ENCODE measurements at places on chromosomes 7 and 10.

- no peak for DNase-seq
Measured at GRCh38 chr10:118544401-118544948, 51.0 kb downstream of the PRLHR start.

GRCh38 chr10:74022926-74023629 is 25.2 kb downstream of the VCL start:
- DNase-seq, result no peak

GRCh38 chr10:100114976-100115770 is 33.5 kb upstream of the CPN1 start:
- no peak for DNase-seq

DNA sequence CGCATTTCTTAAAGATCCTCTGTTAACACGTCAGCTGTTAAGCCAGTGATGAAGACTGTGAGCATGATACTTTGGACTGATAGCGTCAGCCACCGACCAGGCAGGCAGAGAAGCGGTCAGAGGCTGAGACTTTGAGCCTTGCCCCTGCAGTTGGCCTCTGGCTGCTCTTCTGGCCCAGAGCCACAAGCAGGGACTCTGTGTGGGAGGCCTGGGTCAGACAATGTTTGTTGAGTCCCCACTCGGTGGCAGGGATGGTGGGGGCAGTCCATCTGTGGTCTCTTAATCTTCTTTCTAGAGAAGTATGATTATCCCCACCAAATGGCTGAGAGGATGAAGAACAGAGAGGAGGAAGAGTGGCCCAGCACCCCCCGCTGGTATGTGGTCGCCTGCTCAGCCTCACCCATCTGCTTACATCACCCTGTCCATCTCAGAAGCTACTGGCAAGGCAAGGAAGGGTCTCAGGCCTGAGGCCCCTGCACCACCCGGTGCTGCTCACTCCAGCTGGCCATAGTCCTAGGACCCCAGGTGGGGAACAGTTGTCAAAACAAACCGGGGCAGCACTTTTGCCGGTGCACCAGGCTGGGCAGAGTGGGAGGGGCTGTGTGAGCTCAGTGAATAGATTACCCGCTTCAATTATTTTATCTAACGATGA is 202.9 kb downstream of the GRID1 start:
- no peak for DNase-seq

- no peak for DNase-seq
Measured at GRCh38 chr10:130363899-130364445, 227.8 kb downstream of the GLRX3 start.

DNA sequence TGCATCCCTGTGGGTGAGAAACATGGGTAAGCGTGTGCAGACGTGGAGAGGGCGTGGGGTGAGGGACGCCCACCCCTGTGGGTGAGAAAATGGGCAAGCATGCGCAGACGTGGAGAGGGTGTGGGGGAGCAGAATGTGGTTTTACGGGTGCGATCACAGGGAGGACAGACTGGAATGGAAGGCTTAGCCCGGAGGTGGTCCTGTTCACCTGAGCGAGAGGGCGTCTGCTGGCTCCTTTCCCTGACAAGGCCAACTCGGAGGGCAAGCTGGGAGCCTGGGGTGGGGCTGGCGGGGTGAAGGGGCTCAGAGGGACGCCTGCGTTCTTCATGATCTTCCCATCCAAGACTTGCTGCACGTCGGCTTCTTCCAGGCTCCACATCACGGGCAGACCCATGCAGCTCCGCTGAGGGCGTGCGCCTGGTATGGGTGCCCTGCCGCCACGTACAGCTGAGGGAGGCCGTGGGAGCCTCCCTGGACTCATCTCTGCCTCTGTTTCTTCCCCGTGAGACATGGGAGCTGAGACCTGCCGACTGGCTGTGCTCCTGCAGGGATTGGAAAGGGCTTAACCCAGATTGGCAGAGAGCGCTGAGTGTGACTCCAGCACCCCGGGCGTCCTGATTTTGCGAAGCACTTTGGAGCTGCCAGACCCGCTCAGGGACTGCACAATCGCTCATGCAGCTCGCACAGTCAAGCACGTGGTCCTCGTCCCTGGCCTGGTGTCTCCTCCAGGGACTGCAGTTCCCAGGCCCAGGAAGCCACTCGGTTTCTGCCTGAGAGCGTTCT is 74.3 kb upstream of the SHH start:
- DNase-seq, result no peak

DNA sequence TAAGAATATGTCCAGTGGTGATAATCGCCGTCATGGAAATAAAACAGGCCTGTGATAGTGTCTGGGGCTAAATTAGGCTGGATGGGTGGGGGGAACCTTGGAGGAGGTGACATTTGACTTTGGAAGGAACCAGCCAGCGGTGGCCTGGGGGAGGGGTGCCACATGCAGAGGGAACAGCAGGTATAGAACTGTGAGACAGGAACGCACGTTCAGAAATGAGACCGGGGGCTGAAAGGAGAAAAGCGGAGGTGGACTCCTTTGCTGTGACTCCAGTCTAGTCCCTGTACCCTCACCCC is 2.6 kb upstream of the CYP26A1 start:
- no peak for DNase-seq

- no peak for DNase-seq
Measured at GRCh38 chr7:85239109-85239508, 52.3 kb upstream of the SEMA3D start.

DNA sequence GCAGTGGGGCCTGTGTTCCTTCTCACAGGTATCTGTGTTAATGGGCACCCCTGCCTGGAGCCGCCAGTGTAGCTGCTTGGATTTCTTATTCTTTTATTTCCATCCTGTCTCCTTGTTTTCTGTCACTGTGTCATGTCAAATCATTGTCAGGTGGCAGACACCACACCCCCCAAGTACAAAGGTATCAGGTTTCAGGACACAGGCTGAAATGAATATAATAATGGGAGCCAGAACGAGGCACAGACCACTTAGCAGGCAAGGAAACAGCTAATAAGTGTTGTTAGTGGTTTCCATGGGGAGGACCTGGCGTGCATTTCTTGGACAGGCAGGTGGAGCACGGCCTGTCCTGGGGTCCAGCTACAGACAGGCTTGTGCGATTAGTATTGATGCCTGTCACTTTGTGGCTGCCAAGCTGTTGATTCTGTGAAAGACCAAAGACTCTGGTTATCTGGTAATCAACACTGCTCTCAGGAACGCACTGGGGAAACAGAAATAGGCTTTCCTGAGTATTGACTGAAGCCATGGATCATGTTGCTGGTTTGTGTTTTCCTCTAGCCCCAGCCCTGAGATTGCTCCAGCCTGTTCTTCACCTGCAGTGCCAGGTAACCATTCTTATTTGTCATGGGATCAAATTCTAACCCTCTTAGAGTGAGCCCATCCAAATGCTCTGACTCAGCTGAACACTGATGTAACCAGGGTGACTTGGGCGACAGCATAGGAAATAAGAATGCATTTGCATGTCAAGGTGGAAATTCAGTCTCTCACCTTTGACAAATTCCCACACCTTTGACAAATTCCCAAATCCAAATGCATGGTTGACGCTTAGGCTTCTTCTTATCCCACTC is 1002.0 kb downstream of the LRMDA start:
- no peak for DNase-seq

DNA sequence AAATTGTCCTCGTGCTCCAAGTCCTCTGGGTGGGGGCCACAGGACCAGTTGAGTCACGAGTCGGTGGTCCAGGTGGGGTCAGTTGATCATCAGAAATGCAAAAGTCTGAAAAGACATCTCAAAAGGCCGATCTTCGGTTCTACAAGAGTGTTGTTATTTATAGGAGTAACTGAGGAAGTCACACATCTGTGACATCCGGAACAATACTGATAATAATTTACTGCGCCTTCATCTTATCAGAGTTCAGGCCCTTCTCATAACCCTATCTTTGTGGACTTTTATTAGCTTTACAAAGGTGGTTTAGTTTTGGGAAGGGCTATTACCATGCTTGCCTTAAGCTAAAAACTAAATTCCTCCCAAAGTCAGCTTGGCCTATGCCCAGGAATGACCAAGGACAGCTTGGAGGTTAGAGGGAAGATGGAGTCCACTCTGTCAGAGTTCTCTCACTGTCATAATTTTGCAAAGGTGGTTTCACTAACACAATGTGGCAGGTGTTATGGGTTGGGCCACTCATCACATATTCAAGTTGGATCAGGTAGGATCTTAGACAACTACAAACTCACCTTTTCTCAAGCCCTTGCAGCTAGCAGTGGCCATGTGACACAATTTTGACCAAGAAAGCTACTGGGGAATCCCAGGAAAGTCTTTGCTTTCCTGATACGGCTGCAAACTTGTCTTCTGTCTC is 54.7 kb upstream of the CHST3 start:
- DNase-seq, result no peak

DNA sequence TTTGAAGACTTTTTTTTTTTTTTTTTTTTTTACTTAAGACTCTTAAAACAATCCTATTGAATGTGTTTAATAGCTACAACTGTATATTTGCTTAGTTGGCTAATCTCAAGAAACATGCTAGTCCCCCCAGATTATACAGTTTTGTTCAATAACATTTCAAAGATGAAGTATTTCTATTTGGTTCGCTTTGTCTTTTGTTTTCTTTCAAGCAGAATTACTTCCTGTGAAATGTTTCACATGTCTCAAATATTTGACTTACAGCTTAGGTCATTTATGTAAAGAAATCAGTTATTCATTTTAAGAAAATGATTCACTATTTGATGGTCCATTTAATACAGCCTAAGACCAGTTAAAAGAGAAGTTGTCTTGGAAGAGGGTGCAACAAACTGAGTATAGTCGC is 12.8 kb upstream of the LAMB1 start:
- DNase-seq, result no peak

- no peak for DNase-seq
Measured at GRCh38 chr7:44757311-44757710, 8.7 kb downstream of the ZMIZ2 start.

- peak; percentile 22 for DNase-seq
Measured at GRCh38 chr7:75842836-75843446, 29.3 kb upstream of the CCL24 start.

DNA sequence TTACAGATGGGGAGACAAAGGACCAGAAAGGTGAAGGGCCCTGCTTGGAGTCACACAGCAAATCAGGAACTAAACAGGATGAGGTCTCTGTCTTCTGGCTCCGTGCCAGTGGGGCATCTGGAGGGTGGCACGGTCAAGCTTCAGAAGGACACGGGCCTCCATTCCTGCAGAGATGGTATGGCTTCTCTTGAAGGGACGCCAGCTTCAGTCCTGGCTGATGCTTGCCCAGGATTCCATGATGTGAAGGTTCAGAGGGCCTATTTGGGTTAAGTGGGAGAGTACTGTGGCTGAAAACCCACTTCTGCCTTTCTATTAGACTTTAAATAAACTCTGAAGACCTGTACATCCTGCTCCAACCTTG is 6.1 kb downstream of the RAMP3 start:
- DNase-seq, result no peak

DNA sequence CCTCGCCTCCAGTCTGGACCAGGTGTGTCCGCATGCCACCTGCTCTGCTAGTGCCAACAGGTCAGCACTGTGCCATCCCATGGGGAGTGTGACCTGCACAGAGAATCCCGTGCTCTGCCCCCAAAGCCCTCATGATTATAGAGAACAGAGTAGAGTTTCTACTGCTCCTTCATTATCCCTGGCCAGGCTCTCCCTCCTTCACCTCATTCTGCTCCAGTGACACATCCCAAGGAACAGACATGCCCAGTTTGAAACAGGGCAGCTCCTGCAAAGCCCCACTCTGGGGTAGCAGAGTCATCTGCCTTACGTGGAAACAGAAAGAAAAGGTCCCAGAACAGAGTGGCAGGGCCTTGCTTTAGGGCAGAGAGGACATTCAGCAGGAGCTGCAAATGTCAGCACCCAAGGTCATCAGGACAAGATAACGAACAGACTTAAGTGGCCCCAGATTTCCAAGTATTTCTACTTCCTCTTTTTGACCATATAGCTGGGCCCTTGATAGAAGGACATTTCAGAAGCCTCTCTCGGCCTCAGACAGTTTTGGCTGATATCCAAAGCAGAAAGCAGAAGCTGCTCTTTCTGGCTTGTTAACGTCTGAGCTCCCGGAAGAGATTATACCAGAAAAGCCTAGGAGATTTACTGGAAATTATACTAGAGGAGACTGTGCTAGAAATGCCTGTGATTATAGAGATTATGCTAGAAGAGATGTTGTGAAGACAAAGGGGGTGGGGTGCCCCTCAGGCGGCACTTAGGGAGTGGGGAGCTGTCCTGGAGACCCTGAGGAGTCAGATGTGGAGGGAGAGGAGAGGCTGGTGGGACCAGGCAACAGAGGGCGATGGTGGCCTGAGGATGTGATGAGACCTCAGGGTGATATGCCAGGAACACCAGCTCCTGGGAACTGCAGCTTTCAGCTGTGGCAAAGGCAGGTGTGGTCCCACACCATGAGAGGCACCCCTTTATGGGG is 12.6 kb downstream of the TMEM176B start:
- DNase-seq, result no peak

GRCh38 chr10:70358446-70358845 is 24.0 kb downstream of the LRRC20 start:
- no peak for DNase-seq

DNA sequence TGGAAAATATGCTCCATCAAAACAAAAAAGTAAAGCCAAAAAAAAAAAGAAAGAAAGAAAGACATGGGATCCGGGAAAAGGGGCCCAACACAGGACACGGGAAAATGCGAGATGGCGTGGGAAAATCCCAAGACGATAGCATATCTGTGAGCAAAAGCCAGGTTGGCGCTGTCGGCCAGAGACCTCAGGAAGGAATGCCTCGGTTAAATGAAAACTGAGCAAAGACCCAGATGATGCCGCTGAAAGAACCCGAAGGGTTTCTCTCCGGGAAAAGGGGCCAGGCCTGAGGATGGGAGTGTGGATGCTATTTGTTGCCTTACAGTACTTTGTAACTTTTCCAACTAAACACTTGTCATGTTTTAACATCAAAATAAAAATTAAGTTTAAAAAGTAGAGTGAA is 49.5 kb upstream of the PPP2R2D start:
- no peak for DNase-seq

GRCh38 chr10:15300697-15301096 is 70.4 kb downstream of the FAM171A1 start:
- DNase-seq, result no peak

DNA sequence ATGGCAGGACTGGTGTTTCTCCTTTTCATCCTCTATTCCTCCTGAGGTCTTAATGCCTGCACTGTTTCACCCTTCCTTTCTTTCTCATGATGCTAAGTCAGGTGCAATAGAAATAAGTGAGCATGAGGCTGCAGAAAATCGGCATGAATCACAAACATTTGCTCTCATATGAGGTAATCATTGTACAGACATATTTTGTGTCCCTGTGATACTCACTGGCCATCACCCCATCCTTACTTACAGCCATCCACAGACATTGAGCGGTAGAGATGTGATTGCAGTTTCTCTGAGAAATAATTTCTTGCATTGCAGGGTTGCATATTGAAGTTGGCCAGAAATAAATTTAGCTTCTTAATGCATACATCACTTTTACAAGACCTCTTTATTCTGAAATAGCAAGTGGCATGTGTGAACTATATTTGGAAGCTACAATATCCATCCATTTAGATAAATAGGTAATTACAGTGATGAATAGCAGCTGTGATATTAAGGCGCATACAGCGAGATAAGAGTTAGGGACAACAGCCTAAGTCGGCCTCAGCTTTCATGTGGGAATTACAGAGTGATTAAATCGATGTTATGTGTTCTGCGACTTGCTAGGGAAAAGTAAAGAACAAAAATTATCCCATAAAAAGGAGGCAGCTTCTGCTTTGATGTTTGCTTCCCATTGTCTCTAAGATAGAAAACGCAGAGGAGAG is 612.6 kb downstream of the SORCS3 start:
- DNase-seq, result no peak

- DNase-seq, result no peak
Measured at GRCh38 chr7:151715666-151716315, 161.1 kb downstream of the PRKAG2 start.

All from stimulated activated CD4-positive, alpha-beta T cell treated with anti-CD3 and anti-CD28 coated beads, Interleukin-1b, Interleukin-23, amount 100 ng/mL, for 4 hours (primary cell).